ENCODE measurements at places on chromosomes 4 and X.

- DNase-seq = no peak
Observed at GRCh38 chr4:147543034-147543433, 62.1 kb downstream of the EDNRA start.

DNA sequence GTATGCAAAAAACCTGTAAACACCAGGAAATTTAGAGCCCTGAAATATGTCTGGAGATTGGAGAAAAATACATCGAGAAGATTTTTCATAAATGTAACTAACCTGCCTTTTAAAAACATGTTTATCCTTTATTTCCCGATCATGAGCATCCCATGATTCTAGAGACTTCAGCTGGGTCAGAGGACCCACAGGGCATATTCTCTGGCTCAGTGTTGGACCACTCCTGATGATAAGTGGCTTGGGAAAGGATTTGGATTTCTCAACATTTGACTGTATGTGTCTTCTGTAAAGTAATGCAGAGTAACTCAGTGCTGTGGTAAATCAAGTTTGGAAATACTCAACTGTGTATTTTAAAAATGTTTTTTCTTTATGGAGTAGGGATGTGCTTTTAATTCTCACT lies 40.0 kb upstream of the ANK2 start:
- no peak for DNase-seq

DNA sequence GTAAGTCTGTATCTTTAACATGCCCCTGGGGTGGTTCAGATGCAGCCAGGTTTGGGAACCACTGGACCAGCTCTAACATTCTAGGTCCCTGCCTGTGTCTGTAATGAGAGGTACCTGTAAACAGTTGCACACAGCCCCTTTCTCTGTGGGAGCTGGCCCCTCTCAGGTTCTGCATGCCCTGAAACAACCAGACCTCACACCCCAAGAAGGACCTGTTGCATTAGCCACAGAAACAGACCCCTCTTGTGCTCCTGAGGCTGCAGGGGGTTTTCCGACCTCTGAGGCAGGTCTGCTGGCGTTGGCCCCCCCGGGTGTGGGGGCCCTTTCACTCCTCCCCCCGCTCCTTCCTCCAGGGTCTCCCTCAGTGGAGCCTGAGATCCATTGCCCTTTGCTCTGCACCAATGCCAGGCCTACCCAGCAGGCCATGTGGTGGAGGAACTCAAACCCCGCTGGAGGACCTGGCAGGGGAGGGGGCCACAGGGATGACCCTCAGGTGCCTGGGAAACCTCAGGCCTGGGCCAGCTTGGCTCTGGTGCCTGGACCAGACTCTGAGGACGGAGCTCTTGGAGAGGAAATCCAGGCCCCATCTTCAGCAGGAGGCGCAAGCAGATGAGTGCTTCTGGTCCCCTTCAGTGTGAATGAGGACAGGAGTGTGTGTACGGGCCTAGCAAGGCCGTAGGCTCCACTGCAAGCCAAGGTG lies 61.4 kb upstream of the PJA1 start:
- DNase-seq = no peak

- DNase-seq = no peak
Observed at GRCh38 chr4:132097041-132097440, 1052.1 kb upstream of the PCDH10 start.

- DNase-seq = no peak
Observed at GRCh38 chr4:147034372-147034771, 88.7 kb upstream of the TTC29 start.

DNA sequence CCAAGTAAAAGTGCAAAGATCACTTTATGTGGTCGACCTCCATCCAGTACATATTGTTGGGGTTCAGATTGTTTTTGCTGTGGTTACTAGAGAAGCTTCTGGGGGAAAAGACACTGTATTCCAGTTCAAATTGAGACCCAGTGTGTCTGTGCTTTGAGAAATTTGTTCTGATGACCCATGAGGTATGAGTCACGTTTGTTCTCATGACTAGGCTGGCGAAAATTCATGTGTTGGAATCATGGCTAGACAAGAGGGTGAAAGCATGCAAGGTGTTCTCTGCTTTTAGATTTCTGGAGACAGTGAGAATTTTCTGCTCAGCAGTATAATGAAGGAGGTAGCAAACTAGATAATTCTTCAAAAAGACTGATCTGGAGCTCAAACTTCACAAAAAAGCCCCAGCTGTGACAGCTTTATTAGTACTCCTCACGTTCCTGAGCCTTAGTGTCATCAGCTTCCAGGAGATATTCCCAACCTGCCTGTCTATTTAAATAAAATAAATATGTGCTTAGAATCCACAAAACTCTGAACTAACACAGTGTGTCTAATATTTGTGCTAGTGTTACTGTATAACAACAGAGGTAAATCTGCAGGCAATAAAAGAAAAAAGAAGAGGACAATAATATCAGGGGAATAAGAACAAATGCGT lies 24.4 kb upstream of the FAM47B start:
- no peak for DNase-seq

- DNase-seq = peak; percentile 27
Observed at GRCh38 chr4:74444891-74445642, at the start of gene AREG. Gene AREG, plus strand, starts transcription at chr4:74445136. Its CDS starts 210 bp downstream, at chr4:74445346.

- DNase-seq = no peak
Observed at GRCh38 chr4:185587427-185588161, 52.3 kb upstream of the PDLIM3 start.

- peak; percentile 18 for DNase-seq
Observed at GRCh38 chr4:137032222-137032621, 500.1 kb downstream of the PCDH18 start.

GRCh38 chr4:104743215-104743653 lies 248.5 kb upstream of the CXXC4 start:
- no peak for DNase-seq

DNA sequence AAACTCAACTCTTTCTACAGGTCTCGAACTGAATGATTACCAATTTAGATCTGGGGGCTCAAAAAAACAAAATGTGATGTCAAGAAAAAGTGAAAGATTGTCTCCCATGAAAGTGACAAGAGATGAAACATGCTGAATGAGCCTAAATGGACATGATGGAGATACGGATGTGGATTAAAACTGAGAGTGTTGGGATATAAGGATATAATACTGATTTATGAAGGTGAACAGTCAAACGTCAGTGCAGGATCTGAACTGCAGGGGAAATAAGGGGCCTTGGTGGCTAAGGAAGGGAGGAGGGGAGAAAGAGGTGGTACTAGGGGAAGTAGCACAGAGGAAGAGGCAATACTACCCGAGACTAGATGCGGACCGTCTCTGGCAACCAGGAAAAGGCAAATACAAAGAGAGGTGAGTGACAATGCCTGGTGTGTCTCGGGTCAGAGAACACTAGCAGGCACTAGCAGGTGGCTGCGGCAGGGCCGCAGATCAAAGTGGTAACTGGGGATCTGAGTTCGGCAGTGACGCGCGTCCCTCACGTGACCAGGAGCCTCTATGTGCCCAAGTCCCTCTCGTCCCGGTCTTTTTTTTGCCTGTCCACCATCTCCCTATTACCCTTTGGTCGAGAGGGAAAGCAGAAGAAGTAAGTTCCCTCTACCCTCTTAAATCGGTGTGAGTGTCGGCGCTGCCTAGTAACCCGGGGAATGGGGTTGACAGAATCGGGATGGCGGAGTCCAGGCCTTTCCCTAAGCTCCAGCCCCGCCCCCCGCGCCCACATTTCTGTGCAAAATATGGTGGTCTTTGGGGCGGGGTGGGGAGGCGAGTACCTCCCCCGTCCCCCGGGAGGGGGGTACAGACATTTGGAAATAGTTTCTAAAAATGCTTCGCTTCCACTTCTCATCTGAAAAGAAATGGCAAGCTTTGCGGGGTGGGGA lies at the start of gene TCEAL1:
Gene TCEAL1, plus strand, starts transcription at position 590 of the 932 bp plus-strand sequence. CDS start 942 bp downstream, outside the sequence.
- no peak for DNase-seq

GRCh38 chrX:11111947-11112346 lies 815 bp downstream of the HCCS start:
- DNase-seq = no peak

GRCh38 chr4:122003335-122003734 lies 51.5 kb upstream of the TRPC3 start:
- no peak for DNase-seq

GRCh38 chrX:38595801-38596200 lies 34.5 kb downstream of the TSPAN7 start:
- DNase-seq = no peak

DNA sequence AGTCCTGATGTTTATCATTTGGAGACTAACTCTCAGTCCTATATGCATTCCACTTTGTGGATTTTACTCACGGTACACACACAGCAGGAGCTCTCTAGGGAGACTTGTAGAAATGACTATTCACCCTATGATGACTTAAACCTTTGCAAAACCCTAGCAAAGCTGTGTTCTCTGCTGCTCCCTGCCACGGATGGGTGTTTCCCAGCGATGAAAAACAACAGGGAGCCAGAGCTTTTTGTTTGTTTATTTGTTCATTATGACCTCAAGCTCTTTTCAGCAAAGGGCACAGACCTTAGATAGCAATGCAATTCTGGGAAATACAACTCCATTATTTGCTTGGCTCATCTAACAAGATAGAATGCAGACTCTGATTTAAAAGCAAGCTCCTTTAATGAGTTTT lies 156.6 kb downstream of the GRIA3 start:
- no peak for DNase-seq

DNA sequence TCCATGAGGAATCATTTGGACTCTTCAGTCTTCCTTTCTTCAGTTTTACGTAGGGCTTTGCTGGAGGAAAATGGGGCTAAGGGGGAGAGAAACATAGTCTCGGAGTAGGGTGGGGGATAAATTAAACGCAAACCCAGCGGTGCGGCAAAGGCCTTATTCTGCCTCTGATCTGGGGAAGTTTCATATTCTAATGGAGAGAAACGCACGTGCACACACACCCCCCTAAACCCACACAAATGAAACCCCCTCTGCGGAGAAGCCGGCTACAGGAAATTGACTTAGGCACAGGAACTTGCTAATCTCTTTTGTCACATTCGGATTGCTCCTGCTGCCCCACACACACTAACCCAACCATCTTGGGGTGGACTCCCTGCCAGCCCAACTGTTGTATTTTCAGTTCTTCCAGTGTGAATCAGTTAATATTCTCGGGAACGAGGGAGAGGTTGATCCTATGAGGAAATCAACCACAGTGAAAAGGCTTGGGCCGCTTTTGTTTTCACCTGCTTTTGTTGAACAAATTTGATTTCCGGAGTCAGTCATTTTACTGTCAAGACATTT lies at the start of gene RHOH:
Gene RHOH, plus strand, starts transcription at position 308 of the 558 bp plus-strand sequence. CDS start 46,356 bp downstream, outside the sequence.
- DNase-seq = no peak

GRCh38 chr4:116847616-116848015 lies 237.8 kb downstream of the TRAM1L1 start:
- DNase-seq = no peak

- no peak for DNase-seq
Observed at GRCh38 chr4:175087145-175087544, 169.0 kb downstream of the ADAM29 start.
